ENCODE measurements at places on chromosomes 16 and 17. TPM values are rescaled to one million over a fixed set of nuclear protein-coding genes. Genes with fewer than 3 reads are reported as not detected.

- DNase-seq: peak; percentile 43
Measured at GRCh38 chr17:18141210-18141803, 32.8 kb downstream of the MYO15A start.

DNA sequence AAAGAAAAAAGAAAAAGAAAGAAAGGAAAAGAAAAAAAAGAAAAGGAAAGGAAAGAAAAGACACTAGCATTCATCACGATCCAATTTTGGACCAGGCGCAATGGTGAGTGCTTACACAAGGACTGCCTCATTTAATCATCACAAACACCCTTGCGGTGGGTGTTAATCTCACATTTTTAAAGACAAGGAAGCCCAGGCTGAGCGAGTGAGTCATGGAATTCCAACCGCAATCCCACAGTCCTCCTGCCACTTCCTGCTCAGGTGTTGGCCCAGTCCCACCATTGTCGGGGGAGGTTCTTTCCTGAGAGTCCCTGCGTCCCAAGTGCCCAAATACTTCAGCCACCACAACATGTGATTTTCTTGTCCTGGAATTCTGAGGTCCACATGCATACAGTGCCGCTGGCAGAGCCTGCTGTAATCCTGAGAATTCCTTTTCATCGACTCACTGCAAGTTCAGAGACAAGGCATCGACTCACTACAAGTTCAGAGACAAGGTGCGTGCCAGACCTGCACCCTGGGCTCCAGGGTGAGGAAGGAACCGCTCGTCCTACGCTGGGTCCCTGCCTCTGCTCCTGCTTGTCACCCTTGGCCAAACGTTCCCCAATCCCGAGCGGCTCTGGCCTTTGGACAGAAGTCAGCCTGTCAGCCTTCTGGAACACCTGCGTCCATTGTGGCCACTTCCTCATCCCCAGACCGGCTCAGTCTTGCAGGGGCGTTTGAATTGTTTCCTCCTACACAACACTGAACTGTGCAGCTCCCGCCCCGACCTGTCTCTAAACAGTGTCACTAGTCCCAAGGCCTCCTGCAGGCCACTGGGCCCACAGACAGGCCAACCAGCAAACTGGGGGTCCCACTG is 5.8 kb downstream of the ZG16B start:
- peak; percentile 74 for DNase-seq

DNA sequence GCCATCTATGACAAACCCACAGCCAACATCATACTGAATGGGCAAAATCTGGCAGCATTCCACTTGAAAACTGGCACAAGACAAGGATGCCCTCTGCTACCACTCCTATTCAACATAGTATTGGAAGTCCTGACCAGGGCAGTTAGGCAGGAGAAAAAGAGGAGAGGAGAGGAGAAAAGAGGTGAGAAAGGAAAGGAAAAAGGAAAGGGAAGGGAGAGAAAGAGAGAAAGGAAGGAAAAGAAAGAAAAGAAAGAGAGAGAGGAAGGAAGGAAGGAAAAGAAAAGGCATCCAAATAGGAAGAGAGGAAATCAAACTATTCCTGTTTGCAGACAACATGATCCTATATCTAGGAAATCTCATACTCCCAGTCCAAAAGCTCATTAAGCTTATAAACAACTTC is 11.5 kb downstream of the STX8 start:
- DNase-seq: no peak

GRCh38 chr17:78041386-78042179 is 83.1 kb downstream of the TNRC6C start:
- DNase-seq: no peak

DNA sequence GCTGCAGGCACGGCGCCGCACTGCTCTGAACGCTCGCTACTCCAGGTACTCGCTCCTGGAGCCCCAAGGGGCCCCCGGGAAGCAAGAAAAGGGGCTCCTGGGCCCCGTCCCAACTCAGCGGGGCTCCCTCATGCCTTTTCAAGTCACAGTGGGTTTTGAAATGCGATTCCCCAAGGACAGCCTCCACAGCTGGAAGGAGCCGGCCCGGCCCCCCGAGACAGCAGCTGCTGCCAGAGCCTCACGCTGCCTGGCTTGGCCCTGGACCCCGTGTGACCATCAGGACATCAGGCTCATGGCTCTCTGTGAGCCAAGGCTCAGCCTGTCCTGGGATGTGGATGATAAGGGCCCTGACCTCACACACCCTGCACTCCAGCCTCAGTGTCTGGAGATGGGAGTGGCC is 80.6 kb downstream of the LMF1 start:
- DNase-seq: no peak

DNA sequence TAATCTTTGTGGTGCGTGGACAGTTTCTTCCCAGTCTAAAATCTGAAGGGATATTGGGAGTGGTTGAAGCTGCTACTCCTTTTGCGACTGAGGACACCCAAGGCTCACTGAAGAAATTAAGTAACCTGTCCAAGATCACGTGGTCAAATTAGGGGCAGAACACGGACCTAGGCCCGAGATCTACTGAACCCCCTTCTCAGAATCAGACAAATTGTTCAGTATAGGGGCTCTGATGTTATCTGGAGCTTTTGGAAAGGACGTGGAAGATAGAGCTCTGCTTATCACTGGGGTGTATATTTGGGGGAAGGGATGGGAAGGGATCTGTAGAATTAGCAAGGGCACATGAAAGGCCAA is 857 bp downstream of the TANGO6 start:
- DNase-seq: no peak

GRCh38 chr16:57084257-57084770 is 8.1 kb upstream of the CPNE2 start:
- DNase-seq: peak; percentile 61

- DNase-seq: no peak
Measured at GRCh38 chr16:2484898-2485508, 10.1 kb downstream of the TBC1D24 start.

DNA sequence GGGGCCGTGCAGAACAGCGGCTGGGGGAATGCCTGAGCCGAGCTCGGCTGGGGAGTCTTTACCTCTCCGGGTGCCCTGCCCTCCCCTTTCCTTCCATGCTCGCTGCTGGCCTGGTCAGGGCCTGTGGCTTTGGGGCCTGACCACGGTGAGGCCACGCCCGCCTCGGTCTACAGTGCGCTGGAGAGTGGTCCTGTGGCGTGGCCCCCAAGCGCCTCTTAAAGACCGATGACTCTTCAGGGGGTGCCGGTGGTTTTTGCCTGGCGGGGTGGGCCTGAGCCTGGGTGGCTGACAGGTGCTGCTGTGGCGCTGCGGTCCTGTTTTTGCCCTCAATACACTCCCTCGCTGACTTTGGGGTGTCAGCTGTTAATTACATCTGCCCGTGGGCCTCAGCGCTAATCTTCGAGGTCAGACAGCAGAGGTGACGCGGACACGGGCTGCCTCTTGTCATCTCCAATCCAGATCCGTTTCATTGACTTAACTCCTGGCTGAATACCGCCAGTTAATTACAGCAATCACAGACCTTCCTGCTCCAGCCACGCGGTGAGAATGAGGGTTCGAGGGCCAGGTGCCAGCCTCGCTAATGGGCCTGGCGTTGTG is 29.7 kb downstream of the GSE1 start:
- no peak for DNase-seq

- no peak for DNase-seq
Measured at GRCh38 chr16:66578651-66579531, at the start of gene CMTM2. TSS of gene CMTM2 (plus strand) at chr16:66579463. CDS start at chr16:66579608, 145 bp downstream.

DNA sequence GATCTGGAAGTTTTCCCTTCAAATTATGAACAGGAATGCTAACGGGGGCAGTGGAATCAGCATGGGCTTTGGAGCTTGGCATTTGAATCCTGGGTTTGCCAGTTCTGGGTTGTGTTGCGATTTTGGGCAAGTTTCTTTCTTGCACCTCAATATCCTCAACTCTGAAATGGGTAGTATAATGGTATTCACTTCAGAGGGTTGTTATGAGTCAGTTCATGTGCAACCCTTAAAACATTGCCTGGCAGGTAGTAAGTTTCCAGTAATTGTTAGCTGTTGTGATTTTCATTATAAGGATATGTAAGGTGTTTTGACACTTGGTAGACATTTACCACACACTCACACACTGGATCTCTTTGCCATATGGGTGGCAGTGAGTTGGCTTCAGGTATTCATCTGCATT is 33.4 kb downstream of the SNX29 start:
- DNase-seq: no peak

- DNase-seq: no peak
Measured at GRCh38 chr16:27460663-27461482, 58.9 kb downstream of the IL21R start.

DNA sequence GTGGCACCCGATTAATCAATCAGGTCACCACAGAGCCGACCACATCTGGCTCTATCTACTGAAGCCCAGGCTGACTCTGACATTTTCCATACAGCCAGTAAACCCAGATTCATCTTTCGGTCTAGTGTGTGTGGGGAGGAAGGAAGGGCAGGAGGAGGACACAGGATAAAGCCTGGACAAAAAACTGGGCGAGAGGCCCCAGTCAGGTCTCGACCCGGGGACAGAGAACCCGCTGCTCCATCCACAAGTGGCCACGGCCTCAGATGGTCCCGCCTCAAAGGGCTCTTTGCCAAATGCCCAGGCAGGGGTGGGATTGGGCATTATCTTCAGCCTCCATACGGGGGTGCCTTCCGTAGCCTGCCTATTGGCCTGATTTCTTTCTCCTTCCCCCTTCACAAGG is 7.8 kb downstream of the ABR start:
- DNase-seq: no peak

- peak; percentile 70 for DNase-seq
Measured at GRCh38 chr17:82551779-82552457, 32.4 kb downstream of the FOXK2 start.

Gene RRAD
- total RNA-seq: 37.0 TPM

Gene CD2BP2
- 46.4 TPM for total RNA-seq
